ENCODE measurements at places on chromosomes 1 and 21. TPM values are rescaled to one million over a fixed set of nuclear protein-coding genes. Genes with fewer than 3 reads are reported as not detected.

DNA sequence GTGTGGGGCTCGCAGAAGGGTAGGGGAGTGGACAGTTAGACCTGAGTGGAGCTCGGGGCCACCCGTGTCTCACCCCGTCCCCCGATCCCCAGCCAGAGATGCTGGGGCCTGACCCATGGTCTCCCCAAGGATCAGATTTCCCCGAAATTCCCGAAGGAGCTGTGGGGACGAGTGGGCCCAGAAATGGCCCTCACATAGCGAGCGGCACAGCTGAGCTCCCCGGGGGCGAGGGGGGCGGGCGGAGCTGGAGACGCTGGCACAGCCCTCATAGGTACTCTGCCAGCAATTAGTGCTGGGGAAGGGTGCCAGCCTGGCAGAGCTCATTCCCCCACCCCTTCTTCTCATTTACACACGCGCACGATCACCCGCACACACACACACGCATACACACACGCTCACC lies 9.2 kb downstream of the CASZ1 start:
- peaks cover 3% of the 10 kb centered on the region for H3K36me3 ChIP-seq
- no peak overlapping the region for H3K4me3 ChIP-seq
- H3K4me1 ChIP-seq = peaks cover 15% of the 10 kb centered on the region
- H3K27me3 ChIP-seq = peaks cover 37% of the 10 kb centered on the region
- no peak overlapping the region for H3K27ac ChIP-seq
- DNase-seq = no peak

- H3K4me1 ChIP-seq = peaks cover 7% of the 10 kb centered on the region
- no peak for DNase-seq
- H3K27me3 ChIP-seq = no peaks in the 10 kb centered on the region
- H3K4me3 ChIP-seq = no peak overlapping the region
These were observed 26.8 kb downstream of the ELK4 start for GRCh38 chr1:205604825-205605505.

TXNIP gene
- total RNA-seq = 96.7 TPM

DNA sequence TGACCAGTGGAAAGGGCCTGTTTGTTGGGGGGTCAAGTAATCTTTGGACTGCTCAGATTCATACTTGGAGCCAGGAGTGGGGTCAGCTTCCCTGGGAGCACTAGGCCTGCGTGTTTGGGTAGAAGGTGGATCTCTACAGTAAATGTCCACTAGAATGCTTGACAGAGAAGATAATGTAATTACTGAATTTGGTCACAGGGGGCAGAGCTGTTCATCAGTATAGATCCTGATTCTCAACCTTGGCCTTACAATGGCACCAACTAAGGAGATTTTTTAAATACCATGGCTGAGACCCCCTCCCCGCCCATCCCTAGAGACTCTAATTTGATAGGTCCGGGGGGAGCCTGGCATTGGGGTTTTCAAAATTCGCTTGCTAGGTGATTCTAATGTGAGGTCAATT lies 217.5 kb upstream of the PLXNA2 start:
- peaks cover 9% of the 10 kb centered on the region for H3K27me3 ChIP-seq
- H3K27ac ChIP-seq = no peak overlapping the region
- no peak for DNase-seq
- H3K4me3 ChIP-seq = no peak overlapping the region

FBXO42 gene
- 19.0 TPM for total RNA-seq

DNA sequence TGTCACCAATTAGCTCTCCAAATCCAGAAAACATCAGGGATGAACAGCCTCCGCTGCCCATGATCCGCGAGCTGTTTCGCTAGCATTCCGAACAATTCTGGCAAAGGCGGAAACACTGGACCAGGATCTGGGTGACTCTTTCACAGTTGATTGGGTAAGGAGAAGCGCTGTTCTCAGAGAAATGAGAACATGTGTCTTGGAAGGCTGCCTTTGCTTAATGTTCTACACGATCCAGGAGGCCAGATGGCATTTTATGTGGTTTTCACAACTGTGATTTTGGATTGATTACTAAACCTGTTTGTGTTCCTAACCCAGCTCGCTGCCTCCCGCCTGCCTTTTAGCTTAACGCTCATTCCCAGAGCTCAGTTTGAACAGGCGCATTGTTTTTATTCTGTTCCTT lies 144.0 kb downstream of the KIF26B start:
- H3K27me3 ChIP-seq = no peaks in the 10 kb centered on the region
- DNase-seq = no peak

SLC37A1 gene
- 24.8 TPM for total RNA-seq
